Esophagus squamous epithelium (tissue), 5 donors: ENCODE measurements at places on chromosomes 5 and 9.

GRCh38 chr9:90285946-90286345, 356.7 kb downstream of the DIRAS2 start:
- DNase-seq: no peak

GRCh38 chr5:156149213-156149612, 177.8 kb upstream of the SGCD start:
- DNase-seq: no peak

DNA sequence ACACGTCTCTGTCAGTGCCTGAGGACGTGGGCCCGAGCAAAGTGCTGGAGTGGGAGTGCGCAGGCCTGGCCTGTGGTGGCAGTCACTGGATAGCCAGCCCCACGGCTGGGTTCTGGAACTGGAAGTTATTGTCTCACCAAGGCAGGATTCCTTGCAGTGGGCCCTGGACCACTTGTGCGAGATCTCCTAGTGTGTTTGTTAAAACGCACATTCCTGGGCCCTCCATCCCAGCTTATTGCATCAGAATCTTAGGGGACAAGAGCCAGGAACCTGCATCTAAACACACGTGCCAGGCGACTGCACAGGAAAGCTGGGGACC, 26.9 kb downstream of the PTPA start:
- no peak for DNase-seq

DNA sequence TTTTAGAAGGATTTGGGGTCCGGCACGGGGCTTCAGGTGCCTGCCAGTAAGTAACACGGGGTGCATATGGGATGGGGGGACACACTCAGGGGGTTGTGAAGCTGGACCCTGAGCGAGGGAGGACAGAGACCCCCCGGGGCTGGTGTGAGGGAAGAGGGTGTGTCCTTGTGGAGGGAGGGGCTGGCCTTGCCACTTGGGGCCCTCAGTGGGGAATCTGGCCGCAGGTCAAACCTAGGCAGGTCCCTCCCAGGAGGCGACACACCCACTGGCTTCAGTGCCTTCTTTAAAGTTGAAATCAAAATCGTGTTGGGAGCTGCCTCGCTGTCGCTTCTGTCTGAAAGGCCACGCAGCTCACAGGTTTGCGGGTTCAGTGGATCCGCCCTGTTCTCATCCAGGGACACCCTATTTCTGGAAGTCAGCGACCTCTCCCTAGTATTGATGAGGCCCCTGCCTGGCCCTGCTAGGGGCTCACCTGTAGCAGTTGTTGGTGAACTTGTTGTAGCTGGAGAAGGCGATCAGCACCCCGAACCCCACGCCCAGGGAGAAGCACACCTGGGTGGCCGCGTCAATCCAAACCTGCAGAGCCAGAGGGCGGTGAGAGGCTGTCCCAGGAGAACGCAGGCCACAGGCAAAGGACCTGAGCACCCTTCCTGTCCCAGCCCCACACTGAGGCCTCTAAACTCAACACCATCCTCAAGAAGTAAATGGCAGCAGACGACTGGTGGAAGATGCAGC, 29.4 kb downstream of the SLC6A3 start:
- DNase-seq: no peak

DNA sequence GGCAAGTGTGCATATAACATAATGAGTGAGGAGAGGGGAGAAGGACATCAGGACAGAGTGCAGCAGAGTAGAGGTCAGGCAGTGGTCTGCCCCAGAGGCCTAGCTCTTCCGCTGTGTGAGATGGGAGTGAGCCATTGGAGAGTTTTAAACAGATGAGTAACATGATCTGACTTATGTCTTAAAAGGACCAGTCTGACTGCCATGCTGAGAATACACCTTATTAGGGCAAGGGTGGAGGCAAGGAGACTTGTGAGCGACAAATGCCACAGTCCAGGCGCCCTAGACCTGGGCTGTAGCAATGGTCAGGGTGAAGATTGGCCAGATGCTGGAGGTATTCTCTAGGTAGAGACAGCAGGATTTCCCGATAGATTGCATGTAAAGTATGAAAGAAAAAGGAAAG, 83.1 kb downstream of the WWC1 start:
- DNase-seq: no peak
